ENCODE measurements at places on chromosomes 2 and 18.
A peak's percentile ranks its signal among the peaks of the same experiment; 100 is the strongest.

DNA sequence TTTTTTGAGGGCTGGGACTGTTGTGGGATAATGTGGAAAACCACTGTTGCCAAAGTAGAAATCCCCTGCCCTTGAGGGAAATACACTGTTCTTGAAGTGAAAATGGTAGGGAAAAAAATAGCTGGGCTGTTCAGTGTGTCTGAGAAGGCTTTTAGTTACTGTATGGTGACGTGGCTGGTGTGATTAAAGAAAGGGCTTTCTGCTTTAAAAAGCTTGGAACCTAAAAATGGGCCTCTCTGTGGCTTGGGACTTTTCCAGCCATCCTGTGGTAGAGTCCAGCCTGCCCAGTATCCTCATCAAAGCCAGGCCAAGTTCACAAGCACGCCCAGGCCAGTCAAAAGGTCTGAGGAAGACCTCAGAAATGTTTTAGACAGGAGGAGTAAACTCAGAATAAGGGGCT is 6.8 kb downstream of the MGAT5 start:
- DNase-seq: no peak

DNA sequence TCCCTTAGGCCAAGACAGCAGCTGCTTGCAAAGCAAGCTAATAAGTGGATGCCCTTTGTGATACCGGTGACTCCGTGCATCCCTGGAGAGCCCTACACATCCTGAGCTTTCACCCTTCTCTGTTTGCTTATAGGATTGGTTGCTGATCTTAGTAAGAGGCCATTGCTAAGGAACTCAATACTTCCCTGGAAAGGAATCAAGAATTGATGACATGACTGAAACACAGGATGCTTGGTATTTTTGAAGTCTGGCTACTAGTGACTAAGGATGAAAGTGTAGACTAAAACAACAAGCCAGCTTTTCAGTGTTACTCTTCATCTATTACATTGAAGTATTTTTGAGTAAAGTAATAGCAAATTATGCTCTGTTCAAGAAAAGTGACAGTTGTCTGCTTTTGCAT is 123.0 kb upstream of the SERPINE2 start:
- no peak for DNase-seq

- no peak for DNase-seq
Measured at GRCh38 chr2:227325839-227326195, 766 bp downstream of the MFF start.

- DNase-seq: peak; percentile 44
Measured at GRCh38 chr2:216606551-216607276, 26.5 kb upstream of the IGFBP2 start.

GRCh38 chr2:118856330-118856977 is 9.0 kb upstream of the EN1 start:
- no peak for DNase-seq

DNA sequence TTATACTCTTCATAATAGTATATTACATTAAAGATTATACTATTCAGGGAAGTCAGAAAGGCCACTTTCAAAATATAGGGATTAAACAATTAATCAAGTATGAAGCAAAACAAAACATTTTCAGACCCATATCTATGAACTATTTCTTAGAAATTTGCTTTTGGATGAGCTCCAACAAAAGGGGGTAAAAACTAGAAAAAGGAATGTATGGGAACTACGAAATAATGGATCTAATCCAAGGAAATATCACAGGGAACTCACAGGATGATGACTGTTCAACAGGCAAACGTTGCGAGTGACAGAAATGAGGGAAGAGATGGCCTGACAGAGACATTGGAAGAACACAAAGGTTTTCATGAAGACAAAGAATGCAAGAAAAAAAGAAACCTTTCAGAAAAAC is 27.9 kb downstream of the G6PC2 start:
- no peak for DNase-seq

DNA sequence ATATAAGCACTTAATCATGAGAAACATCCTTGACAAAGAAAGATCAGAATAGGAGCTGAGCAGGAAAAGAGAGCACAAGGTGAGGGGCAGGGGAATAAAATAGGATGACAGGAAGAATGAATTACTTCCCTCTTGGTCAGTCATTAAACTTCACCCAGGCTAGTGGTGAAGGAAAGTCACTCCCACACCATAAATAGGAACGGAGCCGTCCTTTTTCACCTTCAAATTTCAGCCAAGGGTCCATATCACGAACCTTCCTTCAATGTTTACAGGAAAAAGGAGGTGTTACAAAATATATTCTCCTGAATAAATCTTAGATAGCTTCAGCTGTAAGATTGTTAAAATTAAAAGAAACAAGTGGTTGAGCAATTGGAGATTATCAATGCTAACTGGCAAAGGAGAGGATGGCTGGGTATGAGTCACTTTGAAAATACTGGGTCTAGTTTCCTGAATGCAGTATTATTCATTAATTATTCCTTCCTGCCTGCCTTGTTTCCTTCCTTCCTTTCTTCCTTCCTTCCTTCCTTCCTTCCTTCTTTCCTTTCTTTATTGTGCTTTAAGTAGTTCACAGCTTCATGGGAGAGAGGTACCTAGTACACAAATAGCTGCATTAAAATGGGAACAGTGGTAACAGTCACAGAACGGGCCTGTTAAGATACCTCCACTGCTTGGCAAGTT is 292.3 kb upstream of the ID2 start:
- DNase-seq: no peak

DNA sequence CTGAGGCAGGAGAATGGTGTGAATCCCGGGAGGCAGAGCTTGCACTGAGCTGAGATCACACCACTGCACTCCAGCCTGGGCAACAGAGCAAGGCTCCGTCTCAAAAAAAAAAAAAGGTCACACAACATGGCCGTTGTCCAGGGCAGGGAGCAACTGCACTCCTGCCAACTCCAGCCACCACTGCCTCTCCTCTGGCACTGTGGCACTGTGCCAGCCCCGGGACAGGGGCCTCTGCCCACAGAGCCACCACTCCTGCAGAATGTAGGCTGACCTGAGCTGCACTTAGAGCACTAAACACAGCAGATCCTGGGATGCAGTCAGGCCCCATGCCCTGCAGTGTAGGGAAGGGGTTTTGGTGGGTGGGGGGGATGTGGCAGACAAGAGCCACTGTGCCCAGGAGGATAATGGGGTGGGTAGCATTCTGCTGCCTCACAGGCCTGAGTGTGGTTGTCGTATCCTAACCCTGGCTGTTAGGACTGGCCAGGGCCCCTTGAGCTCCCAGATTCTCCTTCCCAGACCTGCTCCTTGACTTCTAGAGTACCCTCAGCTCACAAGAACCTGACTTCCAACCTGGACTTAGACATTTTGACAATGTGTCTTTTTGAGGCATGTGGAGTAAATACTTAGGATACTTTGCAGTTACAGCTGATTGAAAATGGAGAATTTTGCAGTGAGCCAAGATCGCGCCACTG is 69.4 kb upstream of the SH3RF3 start:
- no peak for DNase-seq

DNA sequence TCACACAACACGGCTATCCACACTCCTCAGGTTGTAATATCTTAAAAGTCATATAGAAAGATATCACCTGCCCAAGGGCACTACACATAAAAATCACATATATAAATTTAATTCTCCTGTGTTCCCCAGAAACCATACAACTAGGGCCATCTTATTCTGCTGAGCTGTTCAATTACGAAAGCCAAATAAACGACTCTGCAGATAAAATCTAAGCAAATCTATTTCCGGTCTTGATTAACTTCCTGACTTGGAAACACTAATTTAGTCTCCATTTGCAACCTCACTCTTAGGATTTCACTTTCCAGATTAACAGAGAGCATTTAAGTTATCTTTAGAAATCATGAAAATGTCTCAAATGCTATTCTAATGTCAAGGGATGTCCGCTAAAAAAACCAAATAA is 23.9 kb upstream of the STK17B start:
- no peak for DNase-seq

DNA sequence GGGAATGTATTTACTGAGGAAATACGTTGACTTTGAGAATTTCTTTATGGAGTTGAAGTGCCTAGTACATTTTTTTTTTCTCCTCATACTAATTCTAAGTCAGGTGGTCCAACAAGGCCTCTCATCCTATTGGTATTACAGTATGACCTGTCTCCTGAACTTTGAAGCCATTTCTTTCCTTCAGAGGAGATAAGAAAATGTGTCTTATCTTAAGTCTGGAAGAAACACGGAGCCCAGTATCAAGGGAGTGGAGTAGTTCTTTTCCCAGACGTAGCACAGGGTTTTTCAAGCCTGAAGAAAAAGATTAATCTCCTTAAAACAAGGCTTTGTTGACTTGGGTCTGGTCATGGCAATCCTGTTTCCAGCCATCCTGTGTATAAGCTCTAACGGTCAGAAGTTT is 11.6 kb upstream of the CPS1 start:
- DNase-seq: no peak

Measured in NCI-H524 treated with DMSO at 0.1 percent for 48 hours (cell line).